ENCODE measurements at places on chromosomes 2 and 18.

DNA sequence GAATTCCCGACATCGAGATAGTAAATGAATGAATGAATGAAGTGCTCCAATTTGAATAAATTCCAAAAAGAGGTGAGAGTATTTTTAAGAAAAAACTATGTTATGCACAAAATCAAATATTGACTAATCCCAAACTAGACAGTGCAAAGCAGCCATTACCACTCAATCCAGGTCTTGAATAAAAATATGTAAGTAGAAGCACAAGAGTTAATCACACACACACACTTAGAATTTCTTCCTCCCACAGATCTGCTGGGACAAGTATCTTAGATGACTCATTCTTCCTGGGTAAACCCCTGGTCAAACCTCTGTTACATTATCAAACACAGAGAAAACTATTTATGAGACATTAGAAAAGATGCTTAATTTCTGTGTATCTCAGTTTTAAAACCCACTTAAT lies 102.0 kb downstream of the PLA2R1 start:
- no peak for DNase-seq

DNA sequence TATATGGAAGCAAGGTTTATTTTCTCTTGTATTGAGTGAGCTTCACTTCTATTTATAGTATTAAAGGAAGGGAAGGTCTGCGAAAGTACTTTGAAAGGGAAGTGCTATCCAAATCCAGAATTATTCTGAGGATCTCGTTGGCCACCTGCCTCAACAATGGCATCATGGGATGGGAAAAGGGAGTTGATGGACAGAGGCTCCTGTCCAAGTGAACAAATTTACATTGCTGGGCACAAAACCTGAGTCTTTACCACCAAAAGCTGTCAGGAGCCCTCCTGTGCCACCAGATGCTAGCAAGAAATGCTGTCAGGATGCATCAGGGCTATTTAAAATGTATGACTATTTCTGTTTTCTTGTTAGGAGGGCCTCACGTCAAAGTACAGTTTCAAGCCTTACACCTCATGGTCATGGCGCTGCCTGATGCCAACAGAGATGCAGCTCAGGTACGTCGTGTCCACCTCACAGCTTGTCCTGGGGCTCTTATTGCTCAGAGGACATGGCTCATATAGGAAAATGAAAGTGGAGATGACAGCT lies 157.3 kb downstream of the ARHGAP28 start:
- no peak for DNase-seq

- no peak for DNase-seq
Observed at GRCh38 chr2:62281663-62282062, 85.7 kb downstream of the B3GNT2 start.

GRCh38 chr2:63888053-63888452 lies 46.4 kb downstream of the UGP2 start:
- DNase-seq: no peak

- DNase-seq: no peak
Observed at GRCh38 chr18:36281936-36282335, 15.6 kb upstream of the FHOD3 start.

DNA sequence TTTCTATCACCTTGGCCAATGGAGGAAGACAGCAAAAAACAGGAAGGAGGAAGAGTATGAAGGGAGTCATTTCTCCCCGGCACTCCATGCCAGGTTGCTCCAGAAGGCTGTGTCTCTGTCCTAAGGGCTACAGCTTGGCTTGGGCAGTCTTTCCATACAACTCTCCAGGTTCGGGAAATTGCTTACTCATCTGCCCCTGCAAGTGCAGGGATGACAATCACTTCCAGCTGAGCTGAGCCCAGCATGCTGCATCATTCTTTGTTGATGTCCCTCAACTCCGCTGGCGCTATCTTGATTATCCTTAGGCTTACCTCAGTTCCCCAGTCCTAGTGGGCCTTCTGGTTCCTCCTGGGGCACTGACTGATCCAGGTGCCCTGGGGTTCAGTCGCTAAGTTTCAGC lies 86.9 kb upstream of the COPS8 start:
- no peak for DNase-seq

- no peak for DNase-seq
Observed at GRCh38 chr2:104774631-104775030, 79.3 kb upstream of the POU3F3 start.

DNA sequence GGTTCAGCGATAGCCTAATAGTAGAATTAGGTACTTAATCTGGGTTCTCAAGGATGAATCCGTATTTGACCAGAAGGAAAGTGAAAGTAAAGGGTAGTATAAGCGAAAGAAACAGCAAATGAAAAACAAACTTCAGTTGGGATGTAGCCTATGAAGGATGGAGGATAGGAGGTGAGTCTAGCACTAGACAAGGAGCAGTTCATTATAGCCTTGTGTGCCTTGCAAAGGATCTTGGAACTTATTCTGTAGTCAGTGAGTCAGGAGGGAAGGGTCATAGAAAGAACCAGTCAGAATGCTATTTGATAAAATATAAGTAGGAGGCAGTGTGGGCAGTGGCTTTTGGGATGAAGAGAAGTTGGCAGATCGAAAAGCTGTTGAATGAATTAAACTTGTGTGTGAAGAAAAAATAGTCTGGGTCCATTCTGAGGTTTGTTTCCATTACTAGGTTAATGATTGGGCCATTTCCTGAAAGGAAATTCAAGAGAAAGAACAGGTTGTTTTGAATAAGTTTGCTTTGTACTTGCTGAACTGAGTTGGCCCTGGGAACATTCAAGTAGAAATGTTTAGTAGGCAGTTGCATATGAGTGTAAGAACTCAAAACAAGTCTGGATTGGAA lies 48.5 kb downstream of the ANKRD12 start:
- DNase-seq: no peak

DNA sequence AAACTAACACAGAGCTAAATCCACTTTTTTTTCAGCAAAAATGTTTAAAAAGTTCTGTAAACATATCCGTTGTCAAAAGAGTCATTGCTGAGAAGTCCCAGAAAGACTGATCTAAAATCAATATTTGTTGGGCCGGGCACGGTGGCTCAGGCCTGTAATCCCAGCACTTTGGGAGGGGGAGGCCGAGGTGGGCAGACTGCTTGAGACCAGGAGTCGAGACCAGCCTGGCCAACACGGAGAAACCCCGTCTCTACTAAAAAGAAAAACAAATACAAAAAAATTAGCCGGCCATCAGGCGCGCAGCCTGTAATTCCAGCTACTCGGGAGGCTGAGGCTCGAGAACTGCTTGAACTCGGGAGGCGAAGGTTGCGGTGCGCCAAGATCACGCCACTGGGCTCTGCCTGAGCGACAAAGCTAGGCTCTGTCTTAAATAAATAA lies 1.4 kb downstream of the OLA1 start:
- no peak for DNase-seq

DNA sequence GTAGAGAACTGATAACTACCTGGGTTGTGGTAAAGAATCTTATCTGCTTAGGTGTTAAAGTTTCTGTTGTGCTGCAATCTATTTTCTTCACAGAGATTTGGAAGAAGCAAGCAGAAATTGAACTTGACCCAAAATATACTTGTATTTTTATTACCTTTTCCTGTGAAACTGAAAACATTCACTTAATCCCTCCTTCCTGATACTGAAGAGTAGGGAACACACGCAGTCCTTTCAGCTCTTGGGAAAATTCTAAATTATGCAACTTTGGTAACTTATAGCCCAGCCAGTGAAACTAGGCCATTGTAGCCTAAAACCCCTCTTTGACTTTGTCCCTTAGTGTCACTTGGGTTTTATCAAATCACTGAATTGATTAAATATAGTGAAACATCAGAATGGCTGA lies 128.4 kb upstream of the MEIS1 start:
- DNase-seq: no peak

GRCh38 chr2:167942366-167943081 lies 304.9 kb downstream of the STK39 start:
- DNase-seq: no peak

DNA sequence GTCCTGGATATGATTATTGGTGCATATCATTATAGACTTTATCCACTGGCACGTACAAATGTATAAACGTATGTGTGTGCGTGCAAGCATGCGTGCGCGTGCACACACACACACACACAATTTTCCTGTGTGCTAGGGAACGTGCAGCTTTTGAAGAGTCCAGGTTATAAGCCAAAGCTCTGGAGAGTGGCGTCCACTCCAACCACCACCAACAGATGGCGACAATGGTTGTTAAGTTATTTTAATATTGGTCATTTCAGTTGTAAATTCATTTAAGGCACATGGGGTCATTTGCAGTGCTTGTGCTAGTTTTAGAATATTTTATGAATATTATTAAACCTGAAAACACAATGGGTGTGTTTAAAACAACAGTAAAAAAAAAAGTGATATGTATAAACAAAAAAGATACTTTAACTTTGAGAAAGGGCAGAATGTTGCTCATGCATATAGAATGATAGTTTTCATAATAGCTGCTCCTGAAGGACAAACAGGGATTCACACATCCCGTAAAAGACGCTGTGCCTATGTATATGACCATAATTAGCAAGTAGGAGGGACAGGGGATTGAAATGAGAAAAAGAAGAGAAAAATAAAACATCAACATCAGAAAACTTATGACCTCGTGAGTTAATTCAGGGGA lies 124.2 kb upstream of the ITGB6 start:
- peak; percentile 24 for DNase-seq

GRCh38 chr2:207801259-207801658 lies 31.6 kb upstream of the FZD5 start:
- DNase-seq: no peak

DNA sequence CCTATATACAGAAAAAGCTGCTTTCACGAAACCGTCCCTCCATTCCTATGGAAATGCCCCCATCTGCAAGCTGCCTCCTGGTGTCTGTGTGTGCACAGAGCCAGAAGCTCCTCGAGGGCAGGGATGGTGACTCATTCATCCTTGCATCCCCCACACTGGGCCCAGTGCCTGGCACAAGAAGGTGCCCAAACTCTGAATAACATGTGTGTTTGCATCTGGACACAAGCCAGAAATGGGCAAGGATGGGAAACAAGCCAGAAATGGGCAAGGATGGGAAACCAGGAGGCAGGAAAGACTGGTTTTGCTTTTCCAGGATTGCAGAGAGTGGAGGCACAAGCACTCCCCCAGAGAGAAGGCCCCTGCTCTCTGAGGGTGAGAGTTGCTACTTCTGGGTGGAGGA lies 313.9 kb downstream of the CELF4 start:
- DNase-seq: no peak

DNA sequence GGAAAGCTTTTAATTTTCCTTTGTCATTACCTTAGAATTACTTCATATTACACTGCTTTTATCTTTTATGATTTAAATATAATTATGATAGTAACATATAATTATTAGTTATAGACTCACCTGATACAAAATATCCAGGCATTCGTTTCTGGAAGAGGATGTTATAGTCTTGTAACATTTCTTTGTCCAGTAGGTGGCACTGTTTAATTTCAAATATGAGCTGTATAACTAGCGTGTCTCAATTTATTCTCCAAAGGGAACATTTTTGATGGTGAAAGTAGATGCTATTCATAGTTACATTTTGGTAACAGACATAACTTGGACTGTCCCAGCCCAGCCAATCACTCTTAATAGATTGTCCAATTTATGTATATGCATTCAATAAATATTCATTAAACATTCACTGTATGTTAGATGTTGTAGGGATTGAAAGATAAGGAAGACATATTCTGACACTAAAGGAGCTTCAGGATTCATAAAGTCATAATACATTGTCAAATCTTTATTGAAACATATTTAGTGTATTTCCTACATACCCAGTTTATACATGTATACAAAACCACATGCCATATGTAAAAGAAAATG lies 19.2 kb downstream of the DAW1 start:
- DNase-seq: no peak

GRCh38 chr2:229417916-229418315 lies 146.8 kb upstream of the PID1 start:
- no peak for DNase-seq

DNA sequence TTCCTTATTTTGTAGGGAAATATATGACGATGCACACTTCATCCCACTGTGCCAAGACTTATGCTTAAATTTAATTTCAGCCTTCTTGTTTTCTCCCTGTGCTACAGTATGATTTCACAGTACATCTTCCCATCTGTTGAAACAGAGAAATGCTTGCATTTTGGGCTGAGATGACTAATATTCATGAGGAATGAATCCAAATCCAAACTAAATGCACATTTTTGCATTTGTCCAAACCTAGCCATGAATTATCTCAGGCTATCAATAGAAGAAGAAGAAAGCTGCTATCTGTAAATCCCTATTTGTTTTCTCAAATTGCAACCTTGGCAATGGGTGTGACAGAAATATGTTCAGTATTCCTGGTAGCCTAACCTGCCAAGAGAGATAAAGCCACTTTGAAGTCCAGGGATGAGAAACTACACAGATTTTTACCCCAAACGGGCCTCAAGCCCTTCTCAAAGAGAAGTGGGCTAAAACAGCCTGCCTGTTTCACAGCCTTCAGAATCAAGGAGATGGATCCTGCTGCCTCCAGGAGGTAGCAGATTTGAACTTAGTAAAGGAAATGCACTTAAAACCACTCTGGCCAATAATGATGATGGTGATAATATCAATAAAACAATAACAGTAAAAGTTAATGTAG lies 306.9 kb upstream of the NT5C1B start:
- DNase-seq: no peak

GRCh38 chr2:190277234-190278112 lies 42.2 kb downstream of the HIBCH start:
- DNase-seq: no peak

GRCh38 chr2:12773586-12774394 lies 57.1 kb downstream of the TRIB2 start:
- no peak for DNase-seq

Measured in stimulated activated CD4-positive, alpha-beta T cell treated with anti-CD3 and anti-CD28 coated beads, Interleukin-4, amount 100 ng/mL, for 48 hours (primary cell).